MCF 10A (cell line): ENCODE measurements at places on chromosomes 2 and 18.

GRCh38 chr2:129767346-129768035 lies 212.0 kb upstream of the RAB6C start:
- DNase-seq = no peak

DNA sequence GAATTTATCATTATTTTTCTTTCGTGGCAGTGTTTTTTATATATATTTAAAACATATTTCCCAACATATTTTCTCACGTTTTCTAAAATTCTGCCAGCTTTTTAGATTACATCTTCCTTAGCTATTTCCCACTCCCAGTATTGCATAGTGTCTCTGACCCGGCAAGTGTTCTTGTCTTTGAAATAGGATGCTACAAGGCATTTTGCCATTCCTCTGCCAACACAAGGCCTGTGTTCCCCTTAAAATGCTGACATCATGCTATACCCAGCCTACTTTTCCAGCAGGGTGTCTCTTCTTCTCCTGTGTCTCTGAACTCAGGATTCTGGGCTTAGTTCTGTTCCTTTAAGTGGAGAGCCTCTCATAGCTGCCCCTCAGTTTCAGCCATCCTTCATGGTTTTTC lies 115.2 kb downstream of the DIS3L2 start:
- DNase-seq = peak; percentile 11

DNA sequence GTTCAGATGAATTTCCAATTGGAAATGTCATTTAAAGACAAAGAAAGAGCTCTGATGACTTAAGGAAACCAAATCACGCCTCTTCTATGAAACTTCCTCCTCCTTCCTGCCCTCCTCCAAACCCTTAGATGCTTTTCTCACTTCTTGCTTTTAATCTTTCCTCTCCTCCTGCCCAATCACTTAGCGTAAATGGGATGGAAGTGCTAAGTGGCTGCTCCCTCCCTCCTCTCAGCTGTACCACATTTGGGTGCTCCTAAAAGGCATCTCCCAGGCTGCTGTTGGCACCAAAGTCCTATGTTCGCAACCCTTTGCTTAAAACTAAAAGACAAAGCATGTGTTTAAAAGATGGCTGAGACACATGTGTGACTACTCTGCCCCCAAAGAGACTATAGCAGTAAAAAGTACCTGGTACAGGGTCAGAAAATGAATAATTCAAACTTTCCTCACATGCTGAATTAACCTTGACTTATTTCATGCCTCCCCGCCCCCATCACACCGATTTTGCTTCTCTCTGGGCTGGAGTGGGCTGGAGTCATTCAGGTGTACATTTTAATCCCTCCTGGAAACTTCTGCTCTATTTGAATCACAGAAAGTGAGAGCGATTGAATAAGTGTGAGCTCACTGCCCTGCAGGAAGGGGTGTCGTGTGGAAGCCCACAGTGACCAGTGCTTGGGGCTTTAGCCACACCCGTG lies 59.2 kb upstream of the KLF7 start:
- DNase-seq = no peak

- DNase-seq = no peak
Observed at GRCh38 chr2:110960281-110960680, 160.4 kb upstream of the BCL2L11 start.

DNA sequence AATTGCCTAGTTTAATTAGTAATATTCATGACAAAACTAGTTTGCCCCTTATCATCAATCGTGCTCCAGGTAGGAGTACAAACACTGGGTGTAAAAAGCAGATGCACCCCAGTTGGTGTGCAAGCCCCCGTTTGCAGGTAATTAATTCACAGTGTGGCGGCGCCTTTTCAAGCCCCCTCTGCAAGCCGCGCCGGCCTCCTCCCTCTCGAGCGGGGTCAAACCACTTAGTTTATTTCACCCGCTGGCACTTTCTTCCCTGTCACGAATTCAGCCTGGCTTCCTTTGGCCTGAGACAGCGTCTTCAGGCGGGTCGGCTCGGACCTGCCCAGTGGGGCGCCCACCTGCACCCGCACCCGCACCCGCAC lies 64.7 kb upstream of the MAPRE2 start:
- DNase-seq = no peak

GRCh38 chr18:5892823-5893431 lies 2.4 kb downstream of the TMEM200C start:
- DNase-seq = no peak

GRCh38 chr18:34358923-34359322 lies 134.2 kb upstream of the NOL4 start:
- no peak for DNase-seq
